ENCODE measurements at places on chromosomes 13 and 19.

GRCh38 chr13:38582133-38582532, 104.7 kb upstream of the FREM2 start:
- DNase-seq: peak; percentile 86

- no peak for DNase-seq
These were observed 54.1 kb upstream of the SPATA13 start for GRCh38 chr13:24106429-24106828.

DNA sequence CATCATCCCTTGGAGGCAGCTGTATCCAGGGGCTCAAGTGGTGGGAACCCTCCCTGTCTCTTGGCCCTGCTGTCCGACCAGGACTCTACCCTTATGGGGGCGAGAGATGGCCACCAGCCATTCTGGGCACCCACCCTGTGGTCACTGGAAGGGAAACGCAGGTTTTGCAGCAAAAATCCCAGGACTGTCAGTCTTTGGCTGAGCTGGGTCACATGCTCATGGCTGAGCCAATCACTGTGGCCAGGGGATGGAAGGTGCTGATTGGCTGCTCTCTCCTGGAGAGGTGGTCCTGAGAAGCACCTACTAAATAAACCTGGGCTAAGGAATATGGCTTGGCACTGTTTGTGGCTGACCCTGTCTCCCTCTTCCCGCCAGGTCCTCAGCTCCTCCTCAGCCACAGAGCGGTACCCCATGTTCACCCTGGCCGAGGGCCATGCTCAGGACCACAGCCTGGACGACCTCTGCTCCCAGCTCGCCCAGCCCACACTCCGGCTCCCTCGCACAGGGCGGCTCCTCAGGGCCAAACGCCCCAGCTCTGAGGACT, 8.9 kb downstream of the ATG4D start:
- no peak for DNase-seq

DNA sequence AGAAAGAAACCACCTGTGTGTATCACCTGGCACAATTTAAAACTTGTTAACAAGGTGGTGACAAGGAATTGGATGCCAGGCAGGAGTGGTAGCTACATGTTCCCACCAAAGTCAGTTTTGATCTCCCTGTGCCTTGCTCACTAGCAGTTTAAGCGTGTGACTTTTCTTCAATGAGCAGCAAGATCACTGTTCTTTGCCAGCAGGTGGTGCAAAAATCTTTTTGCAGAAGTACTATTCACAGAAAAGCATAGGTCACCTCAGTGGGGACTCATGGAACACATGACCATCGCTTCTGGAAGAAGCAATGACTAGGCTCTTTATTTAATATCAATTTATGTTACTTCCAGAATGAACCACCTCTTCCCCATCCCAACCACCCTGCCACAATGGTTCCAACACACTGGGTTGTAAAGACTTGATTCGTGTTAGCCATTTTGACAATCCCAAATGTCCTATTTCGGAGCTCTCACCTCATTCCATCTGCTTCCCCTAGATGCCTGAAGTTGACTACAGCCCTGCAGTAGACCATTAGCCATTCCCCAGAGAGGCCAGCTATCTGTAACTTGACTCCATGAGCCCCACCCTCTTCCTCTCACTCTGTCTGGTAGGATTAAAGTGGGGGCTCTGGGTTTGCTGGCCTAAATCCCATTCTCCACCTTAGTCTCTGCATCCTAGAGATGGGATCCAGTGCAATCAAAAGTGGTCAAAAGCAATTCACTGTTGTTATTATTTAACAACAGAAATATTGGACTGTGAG, 59.1 kb upstream of the TNFRSF19 start:
- peak; percentile 20 for DNase-seq

DNA sequence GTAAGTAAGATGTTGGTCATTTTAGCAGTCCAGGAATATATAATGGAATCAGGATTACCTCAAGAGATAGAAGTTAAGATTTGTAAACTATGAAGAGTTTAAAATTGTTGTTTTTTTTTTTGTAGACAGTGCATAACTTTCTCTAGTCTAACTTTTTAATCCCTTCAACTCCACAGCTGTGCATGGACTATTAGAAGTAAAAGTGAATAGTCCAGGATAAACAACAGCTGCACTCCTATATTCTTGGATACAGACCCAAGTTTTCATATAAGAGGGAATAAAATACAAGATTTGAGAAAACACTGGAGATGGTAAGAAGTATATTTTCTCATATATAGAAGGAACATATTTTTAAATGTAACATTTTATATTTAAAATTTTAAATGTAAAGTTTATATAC, 1509.9 kb downstream of the SLITRK5 start:
- DNase-seq: no peak

- DNase-seq: no peak
These were observed 13.1 kb downstream of the LRCH1 start for GRCh38 chr13:46565808-46566750.

GRCh38 chr13:40622761-40623160, 43.7 kb downstream of the FOXO1 start:
- no peak for DNase-seq

DNA sequence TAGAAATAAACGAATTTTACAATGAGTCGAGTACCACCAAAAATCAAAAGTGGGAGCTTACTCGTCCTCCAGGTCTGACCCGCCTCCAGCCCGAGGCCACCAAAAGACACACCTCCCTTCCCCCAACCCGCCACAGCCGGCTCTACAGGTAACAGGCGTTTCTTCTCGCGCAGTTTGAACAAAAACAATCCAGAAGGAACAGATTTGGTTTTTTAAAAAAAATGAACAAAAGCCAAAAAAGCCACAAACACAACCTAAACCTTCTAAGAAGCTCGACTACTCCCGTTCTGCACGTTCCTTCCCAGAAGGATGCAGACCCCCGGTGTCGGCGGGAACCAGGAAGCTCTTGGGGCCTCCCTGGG, 671 bp downstream of the ZDHHC20 start:
- DNase-seq: peak; percentile 39

GRCh38 chr19:34224996-34225658, 29.2 kb upstream of the GARRE1 start:
- DNase-seq: no peak

DNA sequence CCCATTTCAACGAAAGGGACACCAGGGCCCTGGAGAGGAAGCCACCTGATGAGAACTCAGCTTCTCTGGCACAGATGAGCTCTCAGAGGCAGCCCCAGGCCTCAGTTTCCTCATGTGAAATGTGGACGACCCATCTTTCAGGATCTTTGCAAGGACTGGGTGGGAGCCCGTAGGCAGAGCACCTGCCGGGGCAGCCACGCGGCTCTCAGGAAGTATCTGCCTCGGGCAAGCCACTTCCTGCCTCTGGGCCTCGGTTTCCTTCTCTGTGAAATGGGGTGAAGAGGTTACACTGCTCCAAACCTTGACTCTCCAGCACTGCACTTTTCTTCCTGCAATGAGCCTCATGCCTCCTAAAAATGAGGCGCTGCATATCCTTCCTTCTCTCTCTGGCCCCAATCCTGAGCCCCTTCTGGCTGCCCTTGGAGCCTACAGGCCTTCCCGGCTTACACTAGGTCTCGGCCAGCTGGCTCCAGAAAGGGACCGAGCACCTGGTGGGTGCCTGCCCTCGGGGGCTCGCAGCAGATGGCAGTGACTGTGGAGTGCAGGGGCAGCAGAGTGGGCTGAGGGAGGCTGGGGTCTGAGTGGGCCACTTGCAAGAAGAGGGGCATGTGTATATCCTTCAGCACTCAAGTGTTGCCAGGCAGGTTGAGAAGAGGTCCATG, 3.5 kb downstream of the SSBP4 start:
- no peak for DNase-seq

GRCh38 chr13:85091631-85092234, 707.5 kb downstream of the SLITRK6 start:
- no peak for DNase-seq

DNA sequence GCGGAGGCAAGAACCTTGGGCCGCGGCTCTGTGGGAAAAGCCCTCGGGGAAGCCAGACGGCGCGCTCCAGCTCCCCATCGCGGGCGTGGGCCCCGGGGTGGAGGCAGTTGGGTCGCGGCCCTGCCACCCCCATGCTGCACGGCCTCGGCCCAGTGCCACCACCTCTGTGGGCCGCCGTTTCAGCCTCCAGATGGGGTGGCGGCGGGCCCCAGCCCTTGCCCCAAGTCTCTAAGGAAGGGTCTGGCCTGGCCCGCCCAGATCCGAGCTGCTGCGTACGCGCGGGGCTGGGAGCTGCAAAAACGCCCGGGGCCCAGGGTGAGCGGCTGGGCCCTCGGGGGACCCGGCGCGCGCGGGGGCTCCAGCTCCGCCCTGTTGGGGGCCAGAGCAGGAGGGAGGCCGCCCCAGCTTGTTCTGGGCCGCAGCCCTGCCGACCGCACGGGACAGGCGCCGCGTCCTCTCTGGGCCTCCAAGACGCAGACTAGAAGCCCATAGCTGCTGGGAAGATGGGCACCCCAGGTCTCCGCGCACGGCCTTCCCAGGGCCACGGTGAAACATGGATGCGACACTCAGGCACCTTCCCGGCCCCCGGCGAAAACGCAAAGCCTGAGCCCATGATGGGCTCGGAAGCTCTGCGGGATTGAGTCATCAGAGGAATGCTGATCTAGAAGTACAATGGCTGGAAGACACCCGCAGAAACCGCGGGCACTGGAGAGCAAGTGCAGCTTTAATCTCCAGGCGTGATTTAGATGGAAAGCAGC, 110.1 kb downstream of the KCTD15 start:
- DNase-seq: no peak

DNA sequence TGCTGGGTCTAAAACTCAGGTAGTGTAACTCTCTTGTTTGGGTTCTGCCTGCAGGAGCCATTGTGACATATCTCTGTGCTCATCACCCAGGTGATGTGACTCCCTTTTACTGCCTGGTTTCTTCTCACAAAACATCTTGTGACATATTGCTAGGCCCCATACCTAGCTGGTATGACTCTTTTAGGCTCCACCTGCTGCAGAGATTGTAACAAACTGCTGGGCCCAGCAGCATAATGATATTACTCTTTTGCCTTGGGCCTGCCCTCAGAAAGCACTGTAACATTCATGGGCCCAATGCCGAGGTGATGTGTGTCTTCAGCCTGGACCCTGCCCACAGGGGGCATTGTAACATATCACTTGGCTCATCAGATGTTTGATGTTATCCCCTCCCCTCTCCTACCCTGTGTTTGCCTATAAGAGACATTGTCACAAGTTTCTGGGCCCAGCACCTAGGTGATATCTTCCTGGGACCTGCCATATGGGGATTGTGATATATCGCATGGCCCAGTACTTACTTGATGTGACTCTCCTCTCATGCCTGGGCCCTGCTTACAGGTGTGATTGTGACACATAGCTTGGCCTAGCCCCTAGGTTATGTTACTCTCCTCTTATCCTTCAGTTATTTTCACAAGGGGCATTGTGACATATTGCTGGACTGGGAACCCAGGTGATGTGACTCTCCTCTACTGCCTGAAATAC, 18.0 kb upstream of the ZNF681 start:
- no peak for DNase-seq

DNA sequence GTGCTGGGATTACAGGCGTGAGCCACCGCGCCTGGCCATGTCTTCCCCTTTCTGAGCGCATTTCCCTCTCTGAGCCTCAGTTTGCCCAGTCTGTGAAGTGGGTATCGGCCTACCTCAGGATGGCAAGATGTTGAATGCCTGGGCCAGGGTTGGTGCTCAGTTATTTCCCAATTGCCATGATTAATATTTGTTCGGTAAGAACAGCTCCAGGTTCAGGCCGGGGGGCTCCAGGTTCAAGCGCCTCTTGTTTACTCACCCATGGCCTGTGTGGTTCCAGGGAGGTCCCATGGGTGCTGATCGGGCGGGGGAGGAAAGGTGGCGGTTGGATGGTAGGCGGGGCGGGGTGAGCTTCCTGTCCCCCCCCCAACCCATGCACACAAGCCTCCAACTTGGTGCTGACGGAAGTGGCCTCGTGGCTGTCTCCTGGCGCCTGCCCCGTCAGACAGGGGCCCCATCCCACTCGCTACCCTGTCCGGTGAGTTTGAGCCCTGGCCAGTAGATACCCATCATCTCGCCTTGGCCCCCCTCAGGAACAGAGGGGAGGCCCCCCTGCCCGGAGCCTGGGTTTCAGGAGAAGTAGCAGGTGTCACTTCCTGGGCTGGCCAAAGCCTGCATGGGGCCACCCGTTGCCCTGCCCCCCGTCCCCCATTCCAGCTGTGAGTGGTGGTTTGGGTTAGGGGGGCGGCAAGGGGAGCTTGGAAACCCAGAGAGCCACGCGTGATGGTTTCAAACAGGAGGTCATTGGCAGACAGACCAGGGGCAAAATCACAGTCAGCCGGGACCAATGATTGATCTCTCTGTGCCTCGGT, at the start of gene FCHO1:
TSS of gene FCHO1 (plus strand) at position 375 of the 809 bp plus-strand sequence. CDS start 3,688 bp downstream, outside the sequence.
- no peak for DNase-seq

- no peak for DNase-seq
These were observed at the start of gene TMEM86B for GRCh38 chr19:55228403-55229031. TSS of gene TMEM86B (minus strand) at chr19:55228763. CDS start at chr19:55228741, 22 bp downstream.

DNA sequence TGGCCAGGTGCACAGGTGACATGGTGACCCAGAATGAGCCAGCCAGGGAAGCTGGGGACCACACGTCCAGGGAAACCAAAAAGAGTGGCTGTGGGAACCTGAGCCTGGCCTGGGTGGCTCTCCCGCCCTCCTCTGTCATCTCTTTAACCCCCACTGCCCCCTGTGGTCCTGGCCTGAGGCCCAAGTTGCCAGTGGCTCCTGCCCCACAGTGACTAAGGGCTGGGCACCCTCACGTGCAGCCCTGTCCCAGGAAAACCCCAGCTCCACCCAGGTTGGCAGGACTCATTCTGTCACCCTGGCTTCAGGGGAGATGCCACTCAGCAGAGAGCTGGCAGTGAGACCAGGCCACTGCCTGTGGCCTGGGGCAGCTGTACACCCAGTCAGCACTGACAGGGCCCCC, 30.6 kb upstream of the ISYNA1 start:
- DNase-seq: no peak

Measured in NCI-H1092 treated with DMSO at 0.1 percent for 48 hours (cell line).